ENCODE measurements at places on chromosomes 7 and 10.

DNA sequence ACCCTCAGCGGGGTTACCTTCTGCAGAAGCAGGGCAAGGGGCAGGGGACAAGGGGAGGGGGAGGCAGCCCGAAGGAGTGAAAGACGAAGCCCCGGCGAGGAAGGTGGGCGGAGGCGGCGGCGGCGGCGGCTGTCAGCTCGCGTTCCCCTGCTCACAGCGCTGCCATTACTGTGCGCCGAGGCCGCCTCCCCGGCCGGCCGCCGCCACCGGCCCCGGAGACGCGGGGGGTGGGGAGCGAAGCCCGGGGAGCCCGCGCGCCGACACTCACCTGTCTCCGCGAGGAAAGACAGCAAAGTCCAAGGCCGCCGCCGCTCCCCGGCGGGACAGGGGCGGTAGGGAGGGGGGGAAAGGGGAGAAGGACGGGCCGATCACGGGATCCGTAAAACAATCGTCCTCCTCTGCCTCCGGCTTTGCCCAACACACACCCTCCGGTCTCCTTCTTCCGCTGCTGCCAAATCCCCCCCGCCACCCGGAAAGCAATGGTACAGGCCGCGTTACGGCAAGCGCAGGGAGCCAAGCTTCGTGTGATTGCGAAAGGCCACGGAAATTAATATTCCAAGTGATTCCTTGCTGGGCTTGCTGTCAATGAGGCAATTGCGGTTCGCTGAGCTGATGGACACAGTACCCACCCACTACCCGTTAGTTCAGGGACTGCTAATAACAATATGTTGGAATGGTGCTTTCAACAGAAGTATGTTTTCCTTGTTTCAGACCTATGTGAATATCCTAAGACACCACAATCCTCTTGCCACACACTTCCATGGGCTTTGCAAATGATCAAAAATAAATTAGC lies at the start of gene CUL2:
CUL2 (minus strand) TSS at position 180 of the 793 bp plus-strand sequence. CDS start 19,024 bp downstream, outside the sequence.
- peak within 1 kb of the TSS; percentile 96 for H3K4me3 ChIP-seq
- DNase-seq: peak; percentile 90
- peak within 1 kb of the TSS; percentile 98 for H3K27ac ChIP-seq
- H3K36me3 ChIP-seq: no peaks in the 10 kb centered on the region
- peaks cover 38% of the 10 kb centered on the region for H3K4me1 ChIP-seq
- no peaks in the 10 kb centered on the region for H3K27me3 ChIP-seq

GRCh38 chr7:41116817-41117216 lies 586.1 kb downstream of the INHBA start:
- no peaks in the 10 kb centered on the region for H3K27me3 ChIP-seq
- no peak overlapping the region for H3K27ac ChIP-seq
- no peaks in the 10 kb centered on the region for H3K4me1 ChIP-seq

- no peaks in the 10 kb centered on the region for H3K27me3 ChIP-seq
- no peaks in the 10 kb centered on the region for H3K4me1 ChIP-seq
- no peak overlapping the region for H3K27ac ChIP-seq
- no peak overlapping the region for H3K4me3 ChIP-seq
- DNase-seq: no peak
Measured at GRCh38 chr7:142153400-142153799, 41.9 kb downstream of the MGAM2 start.

DNA sequence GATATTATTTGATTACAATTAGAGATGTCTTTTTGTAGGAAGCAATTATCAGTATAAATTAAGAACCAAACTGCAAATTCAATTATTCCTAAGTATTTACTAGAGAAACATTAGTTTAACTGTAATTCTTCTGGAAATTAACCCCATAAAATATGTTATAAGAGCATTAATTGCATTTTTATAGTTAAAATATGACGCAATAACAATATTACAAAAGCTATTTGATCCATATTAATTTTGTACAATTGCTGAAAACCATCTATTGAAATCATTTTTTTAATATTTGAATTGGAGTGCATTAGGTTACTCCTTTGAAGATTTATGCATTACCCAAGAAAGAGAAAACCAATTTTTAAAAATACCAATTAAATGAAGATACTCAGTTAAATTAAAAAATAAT lies 254.8 kb upstream of the LRRTM3 start:
- no peaks in the 10 kb centered on the region for H3K36me3 ChIP-seq
- H3K4me1 ChIP-seq: no peaks in the 10 kb centered on the region
- H3K27me3 ChIP-seq: no peaks in the 10 kb centered on the region
- H3K4me3 ChIP-seq: no peak overlapping the region

DNA sequence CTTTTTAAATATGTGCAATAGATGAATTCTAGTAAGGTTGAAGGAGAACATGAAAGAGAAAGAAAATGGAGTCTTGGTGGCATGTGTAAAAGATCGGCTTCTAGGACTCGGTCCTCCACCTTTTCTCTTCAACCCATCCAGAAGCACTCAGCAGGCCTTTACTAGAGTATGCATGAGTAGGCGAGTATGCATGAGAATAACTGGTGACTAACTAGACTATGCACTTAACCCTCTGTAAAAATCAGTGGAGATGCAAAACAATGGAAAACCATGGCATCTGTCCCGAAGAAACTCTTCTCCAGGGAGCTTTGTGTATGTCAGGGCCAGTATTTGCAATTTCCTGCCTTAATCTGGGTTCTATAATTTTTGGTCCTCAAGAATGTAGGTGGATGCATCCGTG lies 40.0 kb upstream of the GRB10 start:
- DNase-seq: no peak
- H3K27me3 ChIP-seq: no peaks in the 10 kb centered on the region
- no peaks in the 10 kb centered on the region for H3K4me1 ChIP-seq
- H3K4me3 ChIP-seq: no peak overlapping the region
- peak overlapping the region; percentile 68 for H3K27ac ChIP-seq

DNA sequence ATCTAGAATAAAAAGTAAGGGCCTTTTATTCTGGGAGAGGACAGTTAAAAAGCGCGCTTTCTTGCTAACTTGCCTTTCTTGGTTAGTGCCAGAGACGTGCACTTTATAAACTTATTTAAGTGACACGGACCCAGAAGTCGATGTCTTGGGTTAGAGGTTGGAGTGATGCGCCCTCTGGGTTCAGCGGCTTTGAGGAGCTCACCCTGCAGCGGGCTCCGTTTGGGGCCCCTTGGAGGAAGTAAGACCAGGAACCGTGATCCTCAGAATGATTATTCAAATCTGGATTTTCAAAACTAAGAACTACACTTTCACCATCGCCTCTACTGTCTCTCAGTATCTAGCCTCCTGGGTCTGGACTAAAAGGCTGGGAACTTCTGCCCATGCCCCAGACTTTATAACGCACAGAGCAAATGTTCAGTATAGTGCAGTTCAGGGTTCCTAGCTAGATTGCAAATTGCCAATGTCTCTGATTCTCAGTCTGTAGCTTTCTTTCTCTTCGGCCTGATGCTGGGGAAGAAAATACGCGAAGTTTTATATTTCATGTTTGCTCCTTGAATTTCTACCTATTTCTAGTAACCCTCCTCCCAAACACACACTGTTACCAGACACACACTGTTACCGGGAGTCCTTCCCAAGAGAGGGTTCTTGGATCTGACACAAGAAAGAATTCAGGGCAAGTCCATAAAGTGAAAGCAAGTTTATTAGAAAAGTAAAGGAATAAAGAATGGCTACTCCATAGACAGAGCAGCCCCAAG lies 18.6 kb upstream of the SMO start:
- peak overlapping the region; percentile 46 for H3K4me3 ChIP-seq
- no peak overlapping the region for H3K27ac ChIP-seq
- DNase-seq: no peak
